Activated naive CD4-positive, alpha-beta T cell treated with anti-CD3 and anti-CD28 coated beads, Interleukin-2, amount 50 U/mL, for 72 hours (primary cell): ENCODE measurements at places on chromosomes 5 and 9. TPM values are rescaled to one million over a fixed set of nuclear protein-coding genes. Genes with fewer than 3 reads are reported as not detected.

SPAG8 gene
- 1.3 TPM for total RNA-seq

C9orf153 gene
- 0.39 TPM for total RNA-seq

SERF1A gene
- 4.9 TPM for total RNA-seq

KIAA0825 gene
- 1.2 TPM for total RNA-seq

GPR150 gene
- total RNA-seq = 0.74 TPM

PCDHAC1 gene
- not detected for total RNA-seq

SAPCD2 gene
- 13.3 TPM for total RNA-seq

C5orf34 gene
- total RNA-seq = 24.2 TPM

CBY3 gene
- not detected for total RNA-seq

WNK2 gene
- 3.8 TPM for total RNA-seq

NPDC1 gene
- 34.2 TPM for total RNA-seq

NEUROG1 gene
- not detected for total RNA-seq

PCDHB2 gene
- not detected for total RNA-seq

NADK2 gene
- total RNA-seq = 11.7 TPM

BHMT gene
- not detected for total RNA-seq

PSMB7 gene
- 158 TPM for total RNA-seq
